ENCODE measurements at places on chromosomes 11 and 22.
A peak's percentile ranks its signal among the peaks of the same experiment; 100 is the strongest.

DNA sequence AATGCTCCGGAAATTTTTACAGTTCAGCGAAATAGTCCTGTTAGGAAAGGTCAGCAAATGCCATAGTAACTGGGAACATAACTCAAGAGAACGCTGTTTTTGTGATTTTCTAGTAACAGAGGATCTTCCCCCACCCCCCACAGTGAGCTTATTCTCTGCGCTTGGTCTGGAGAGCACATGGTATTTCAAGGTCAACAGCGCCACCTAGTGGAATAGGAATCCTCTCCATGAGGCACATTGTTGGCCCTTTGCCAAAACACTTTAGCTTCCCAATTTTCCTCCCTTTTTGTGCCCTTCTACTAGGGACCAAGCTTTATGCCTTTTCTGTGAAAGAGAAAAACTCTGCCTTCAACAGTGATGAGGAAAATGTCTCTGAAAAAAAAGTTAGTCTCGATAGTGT lies 13.2 kb upstream of the OR4C12 start:
- peak; percentile 4 for DNase-seq

GRCh38 chr11:17383461-17383860 lies 5.0 kb downstream of the KCNJ11 start:
- DNase-seq: no peak

GRCh38 chr11:78465169-78465942 lies 47.7 kb upstream of the GAB2 start:
- DNase-seq: no peak

DNA sequence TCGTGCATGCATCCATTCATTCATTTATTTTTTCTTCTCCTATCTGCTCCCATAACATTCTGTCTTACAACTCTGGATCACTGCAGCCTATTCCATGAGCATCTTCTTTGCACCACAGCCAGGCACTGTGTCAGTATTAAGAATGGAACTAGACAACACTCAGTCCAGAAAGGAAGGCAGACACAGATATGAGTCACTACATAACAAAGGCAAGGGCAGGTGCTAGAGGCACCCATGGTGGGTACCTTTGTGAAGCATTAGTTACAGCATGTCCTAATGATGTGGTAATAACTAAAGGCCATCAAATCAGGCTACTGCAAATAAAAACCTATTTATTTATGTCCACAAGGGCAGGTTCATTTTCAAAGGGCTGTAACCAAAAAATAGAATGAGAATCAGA lies 28.1 kb downstream of the TENM4 start:
- no peak for DNase-seq

DNA sequence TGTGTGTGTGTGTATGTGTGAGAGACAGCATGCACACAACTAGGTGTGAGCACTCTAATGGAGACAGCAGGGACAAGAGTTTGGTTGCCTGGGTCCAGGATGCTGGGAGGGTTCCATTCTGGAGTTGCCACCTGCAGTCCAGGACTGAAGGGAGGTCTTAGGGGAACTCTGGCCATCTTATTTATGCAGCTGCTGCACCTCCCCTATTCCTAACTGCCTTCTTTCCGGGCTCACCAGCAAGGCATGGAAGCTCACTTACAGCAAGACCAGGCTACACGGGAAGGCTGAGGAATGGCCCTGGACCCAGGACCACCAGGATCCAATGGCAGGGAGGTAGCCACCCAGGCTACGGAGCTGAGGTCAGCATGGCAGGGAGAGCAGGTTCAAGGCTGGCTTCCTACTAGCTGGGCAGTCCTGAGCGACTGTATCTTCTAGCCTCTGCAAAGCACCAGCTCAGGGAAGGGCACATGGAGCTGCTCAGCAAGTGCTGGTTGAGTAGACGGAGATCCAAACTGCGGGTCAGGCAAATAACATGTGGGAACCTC lies 42.2 kb upstream of the B3GAT1 start:
- no peak for DNase-seq

GRCh38 chr22:26021516-26021915 lies 147.7 kb upstream of the SEZ6L start:
- DNase-seq: no peak

All from iPS-NIHi11 (cell line).